NCI-H1417 (cell line): ENCODE measurements at places on chromosomes 6 and 20.

- DNase-seq: no peak
Measured at GRCh38 chr6:128508588-128509296, 11.7 kb downstream of the PTPRK start.

GRCh38 chr6:44297063-44298038 is 15.8 kb downstream of the AARS2 start:
- peak; percentile 77 for DNase-seq

DNA sequence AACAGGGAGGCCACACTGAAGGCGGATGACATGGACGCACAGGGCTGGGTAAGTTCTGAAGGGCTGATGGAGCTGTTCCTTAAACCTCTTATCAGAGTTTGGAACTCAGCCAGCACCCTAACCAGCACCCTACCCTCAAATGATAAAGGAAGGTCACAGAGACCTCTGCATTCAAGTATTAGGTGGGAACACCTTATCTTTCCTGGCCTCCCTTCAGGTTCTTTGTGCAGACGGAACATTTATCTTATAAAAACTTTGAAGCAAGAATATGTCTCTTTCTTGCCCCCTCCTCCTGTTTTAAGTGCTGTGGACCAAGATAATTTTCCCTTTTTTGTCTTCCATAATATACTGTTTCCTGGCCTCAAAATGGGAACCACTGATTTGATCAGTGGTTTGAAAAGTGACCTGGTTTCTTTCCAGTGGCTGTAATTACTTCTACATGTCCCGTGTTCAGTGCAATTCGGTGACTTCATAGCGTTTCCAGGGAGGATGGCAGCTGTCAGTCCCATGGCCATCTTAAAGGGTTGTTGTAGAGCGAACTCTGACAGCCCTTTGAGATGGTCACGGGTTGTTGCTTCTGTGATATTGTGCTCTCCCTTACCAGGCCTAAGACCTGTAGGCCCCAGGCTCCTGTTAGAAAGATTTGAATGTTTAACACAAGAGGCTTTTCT is 213.2 kb upstream of the MYLIP start:
- no peak for DNase-seq

DNA sequence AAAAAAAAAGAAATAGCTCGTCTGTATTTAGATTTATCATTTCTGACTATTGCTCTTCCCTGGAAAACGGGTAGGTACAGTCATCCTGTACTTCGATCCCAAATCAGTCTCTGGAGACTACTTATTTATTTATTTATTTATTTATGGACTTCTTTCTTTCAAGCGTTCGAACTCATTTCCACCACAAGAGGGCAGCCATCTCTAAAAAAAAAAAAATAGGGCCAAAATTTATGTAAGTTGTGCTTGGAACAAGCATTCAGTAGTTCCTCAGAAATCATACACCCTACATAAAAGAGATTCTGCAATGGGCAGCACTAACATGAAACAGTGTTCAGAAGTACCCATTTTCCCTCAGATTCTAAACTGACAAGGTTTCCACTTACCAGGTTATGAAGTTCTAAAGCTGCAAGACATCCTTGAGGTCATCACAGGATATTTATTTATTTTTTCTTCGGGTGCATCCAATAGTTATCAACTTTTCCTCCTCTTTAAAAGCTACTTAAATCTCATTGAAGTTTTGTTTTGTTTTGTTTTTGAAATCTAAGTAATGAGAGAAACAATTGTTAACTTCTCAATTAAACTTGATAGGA is 1.9 kb upstream of the BMP2 start:
- peak; percentile 46 for DNase-seq

- DNase-seq: no peak
Measured at GRCh38 chr20:47859278-47859677, 74.0 kb upstream of the SULF2 start.

DNA sequence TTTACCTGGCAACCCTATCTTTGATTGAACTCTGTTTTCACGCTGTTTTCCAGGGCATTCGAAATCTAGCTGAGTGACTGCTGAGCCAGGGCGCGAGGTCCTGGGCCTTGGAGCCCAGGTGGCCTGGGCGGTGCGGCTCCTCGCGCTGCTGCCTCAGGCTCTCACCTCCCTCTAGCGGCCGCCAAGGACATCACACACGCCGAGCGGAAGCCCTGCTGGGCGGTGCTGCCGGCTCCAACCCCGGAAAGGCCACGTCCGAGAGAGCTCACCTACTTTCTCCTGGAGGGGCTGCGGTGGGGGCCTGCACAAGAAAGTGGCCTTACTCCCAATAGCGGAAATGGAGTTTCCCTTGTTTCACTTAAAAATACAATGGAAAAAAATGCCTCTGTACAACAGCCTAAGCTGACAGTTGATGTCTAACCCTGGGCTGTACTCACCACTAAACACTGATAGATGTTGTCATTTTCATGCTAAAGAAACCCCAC is 77.7 kb downstream of the ELOVL4 start:
- DNase-seq: peak; percentile 84

- no peak for DNase-seq
Measured at GRCh38 chr6:117237561-117237960, 27.8 kb upstream of the VGLL2 start.

DNA sequence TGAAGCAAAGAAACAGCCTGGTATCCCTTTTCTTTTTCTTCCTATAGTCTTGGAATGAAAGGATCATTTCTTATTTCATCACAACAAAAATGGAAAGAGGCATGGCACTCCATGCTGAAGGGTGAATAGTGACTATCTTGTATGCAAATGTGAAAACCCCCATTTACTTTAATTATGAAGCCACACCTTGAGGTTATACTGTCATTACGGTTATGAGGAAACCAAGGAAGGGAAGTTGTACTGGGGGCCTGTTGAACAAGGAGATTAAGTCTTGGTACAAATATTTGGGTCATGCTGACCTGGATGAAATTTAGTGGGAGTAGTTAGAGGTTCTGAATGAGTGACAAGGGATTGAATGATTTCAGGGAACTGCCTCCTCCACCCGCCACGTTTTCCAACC is 8.7 kb upstream of the STXBP5 start:
- no peak for DNase-seq

DNA sequence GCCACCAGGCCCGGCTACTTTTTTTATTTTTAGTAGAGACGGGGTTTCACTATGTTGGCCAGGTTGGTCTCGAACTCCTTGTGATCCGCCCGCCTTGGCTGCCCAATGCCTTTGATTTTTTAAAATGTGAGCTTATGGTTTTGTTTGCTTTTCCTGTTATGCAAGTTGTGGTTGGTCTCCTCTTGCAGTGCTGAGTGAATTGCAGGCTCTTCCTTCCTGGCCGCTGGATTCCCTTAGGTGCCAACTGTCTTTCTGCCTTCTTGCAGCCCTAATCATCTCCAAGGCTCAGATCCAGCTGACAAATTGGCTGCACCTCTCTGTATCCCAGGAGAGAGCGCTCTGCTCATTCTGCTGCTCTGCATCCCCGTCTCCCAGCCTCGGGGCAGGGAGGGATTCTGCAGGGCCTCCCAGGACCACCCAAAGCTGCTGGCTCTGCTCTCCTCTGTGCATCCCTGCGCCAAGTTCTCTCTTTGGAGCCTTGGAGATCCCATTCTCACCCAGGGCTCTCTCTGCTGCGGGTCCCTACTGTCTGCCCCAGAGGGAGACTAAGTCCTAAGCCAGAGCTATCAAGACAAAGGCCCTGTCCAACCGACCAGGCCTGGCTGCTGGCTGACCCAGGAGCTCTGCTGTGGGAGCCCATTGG is 14.1 kb upstream of the EMILIN3 start:
- DNase-seq: no peak

GRCh38 chr6:160679402-160679769 is 15.3 kb upstream of the LPA start:
- no peak for DNase-seq

GRCh38 chr6:112409311-112409710 is 62.2 kb downstream of the RFPL4B start:
- no peak for DNase-seq

- DNase-seq: no peak
Measured at GRCh38 chr20:32965115-32965514, 39.1 kb downstream of the SUN5 start.

GRCh38 chr6:159062564-159062945 is 17.8 kb upstream of the TAGAP start:
- DNase-seq: no peak

GRCh38 chr6:128569732-128570679 is 49.6 kb upstream of the PTPRK start:
- DNase-seq: no peak

- no peak for DNase-seq
Measured at GRCh38 chr6:2921520-2922115, 18.5 kb upstream of the SERPINB9 start.
